ENCODE measurements at places on chromosomes 3 and 15.

GRCh38 chr3:186515125-186515524 lies 29.1 kb downstream of the CRYGS start:
- DNase-seq, result no peak

- DNase-seq, result no peak
Observed at GRCh38 chr3:160981217-160981938, 123.8 kb downstream of the B3GALNT1 start.

GRCh38 chr3:105984837-105985236 lies 116.0 kb upstream of the CBLB start:
- DNase-seq, result no peak

DNA sequence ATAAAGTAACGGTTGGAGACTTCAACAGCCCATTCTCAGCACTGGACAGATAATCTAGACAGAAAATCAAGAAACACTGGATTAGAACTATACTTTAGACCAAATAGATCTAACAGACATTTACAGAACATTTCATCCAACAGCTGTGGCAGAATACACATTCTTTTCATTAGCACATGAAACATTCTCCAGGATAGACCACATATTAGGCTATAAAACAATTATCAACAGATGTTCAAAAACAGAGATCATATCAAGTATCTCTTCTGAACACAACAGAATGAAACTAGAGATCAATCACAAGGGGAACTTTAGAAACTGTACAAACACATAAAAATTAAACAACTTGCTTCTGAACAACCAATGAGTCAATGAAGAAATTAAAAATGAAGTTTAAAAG lies 133.3 kb downstream of the ADAM10 start:
- no peak for DNase-seq

DNA sequence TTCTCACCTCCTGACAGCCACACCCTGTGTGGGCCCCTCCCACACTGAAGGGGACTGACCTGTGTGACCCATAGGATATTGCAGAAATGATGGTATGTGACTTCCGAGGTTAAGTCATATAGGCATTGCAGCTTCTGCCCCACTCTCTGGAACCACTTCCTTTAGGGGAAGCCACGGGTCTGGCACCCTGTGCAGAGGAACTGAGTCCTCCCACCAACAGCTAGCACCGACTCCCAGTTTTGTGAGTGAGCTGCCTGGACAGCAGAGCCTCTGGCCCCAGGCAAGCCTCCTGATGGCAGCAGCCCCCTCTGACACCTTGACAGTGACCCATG lies 24.6 kb upstream of the SLC6A6 start:
- no peak for DNase-seq
